Activated T-helper 9 cell treated with anti-CD3 and anti-CD28 coated beads, Interleukin-2, amount 50 U/mL, for 16 hours (primary cell): ENCODE measurements at places on chromosomes 16 and 17.

DNA sequence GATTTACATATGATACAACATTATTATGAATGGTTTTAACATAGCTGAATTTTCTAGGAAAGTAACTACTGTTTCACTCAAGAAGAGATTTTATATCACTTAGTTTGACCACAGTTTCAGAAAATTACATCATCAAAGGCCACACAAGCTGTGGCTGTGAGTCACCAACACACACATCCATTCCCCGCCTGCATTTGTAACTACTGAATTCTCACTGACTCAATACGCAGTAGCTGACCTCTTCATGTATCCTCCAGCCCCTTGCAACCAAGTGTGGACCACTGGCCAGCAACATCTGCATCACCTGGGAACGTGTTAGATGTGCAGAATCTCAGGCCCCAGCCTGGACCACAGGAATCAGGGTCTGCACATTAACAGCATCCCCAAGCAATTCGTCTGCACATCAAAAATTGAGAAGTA, 197.6 kb downstream of the XYLT1 start:
- DNase-seq: peak; percentile 13

DNA sequence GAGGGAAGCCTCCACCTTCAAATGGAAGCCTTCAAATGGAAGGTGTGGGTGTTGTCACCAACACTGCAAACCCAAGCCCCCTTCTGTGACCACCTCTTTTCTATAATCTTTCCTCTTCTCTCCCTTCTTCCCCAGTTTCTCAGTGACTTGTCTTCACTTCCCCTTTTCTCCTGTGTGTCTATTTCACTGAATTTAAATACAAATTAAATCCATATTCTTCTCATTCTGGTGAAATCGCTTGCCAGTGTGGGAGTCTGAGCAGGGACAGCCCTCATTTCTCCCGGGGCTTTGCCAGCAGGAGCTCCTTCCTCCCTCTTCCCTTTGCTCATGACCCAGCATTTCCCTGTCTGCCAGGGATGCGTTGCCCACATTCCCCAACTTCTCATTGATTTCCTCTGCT, 6.4 kb upstream of the ITGAX start:
- no peak for DNase-seq

GRCh38 chr16:71407731-71408130, 34.1 kb downstream of the TLE7 start:
- no peak for DNase-seq

- no peak for DNase-seq
These were observed 221.5 kb downstream of the ZNF423 start for GRCh38 chr16:49634235-49635008.

- no peak for DNase-seq
These were observed 6.5 kb upstream of the NPIPB7 start for GRCh38 chr16:28478506-28479180.

- DNase-seq: no peak
These were observed 13.8 kb upstream of the C16orf87 start for GRCh38 chr16:46844771-46845170.

- no peak for DNase-seq
These were observed 95.6 kb downstream of the PGS1 start for GRCh38 chr17:78473951-78474613.

DNA sequence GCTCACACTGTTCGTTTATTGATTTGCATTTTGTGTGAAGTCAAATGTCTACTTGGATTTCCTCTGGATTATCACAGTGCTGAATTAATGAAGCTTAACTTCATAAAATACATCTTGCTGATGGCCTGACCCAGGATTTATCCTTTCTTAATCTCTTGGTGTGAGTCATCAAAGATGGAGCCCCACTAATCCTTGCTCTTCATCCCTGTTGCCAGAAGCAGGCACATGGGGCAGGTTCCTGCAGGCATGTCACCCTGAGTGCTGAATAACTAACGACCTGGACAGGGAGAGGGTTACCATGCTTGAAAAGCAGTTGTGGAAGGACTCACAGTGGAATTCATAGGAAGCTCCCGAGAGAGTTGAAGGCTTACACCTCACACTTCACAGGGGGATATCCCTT, 56.0 kb upstream of the FA2H start:
- DNase-seq: no peak

- DNase-seq: no peak
These were observed 18.0 kb downstream of the CA5A start for GRCh38 chr16:87918338-87918737.

DNA sequence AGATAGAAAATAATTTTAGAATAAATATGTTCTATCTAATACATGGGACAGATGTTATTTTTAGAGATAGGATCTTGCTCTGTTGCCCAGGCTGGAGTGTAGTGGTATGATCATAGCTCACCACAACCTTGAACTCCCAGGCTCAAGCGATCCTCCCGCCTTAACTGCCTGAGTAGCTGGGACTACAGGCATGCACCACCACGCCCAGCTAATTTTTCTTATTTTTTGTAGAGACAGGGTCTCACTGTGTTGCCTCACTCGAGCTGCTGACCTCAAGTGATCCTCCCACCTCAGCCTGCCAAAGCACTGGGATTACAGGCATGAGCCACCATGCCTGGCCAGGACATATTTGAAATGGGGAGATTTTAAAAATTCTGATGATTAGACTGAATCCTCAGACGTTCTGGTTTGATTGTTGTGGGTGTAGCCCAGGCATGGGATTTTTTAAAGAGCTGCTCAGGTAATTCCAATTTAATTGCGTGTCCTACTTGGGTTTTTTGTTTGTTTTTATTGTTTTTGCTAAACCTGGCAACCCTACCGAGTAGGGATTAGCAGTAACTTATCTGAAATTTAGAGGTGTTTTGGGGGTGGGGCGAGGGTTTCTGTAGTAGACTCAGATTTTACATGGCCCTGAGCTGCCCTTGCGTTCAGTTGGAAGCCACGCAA, 142.9 kb downstream of the RAB11FIP4 start:
- no peak for DNase-seq

- DNase-seq: no peak
These were observed 411.0 kb downstream of the CPPED1 start for GRCh38 chr16:12392585-12393091.

DNA sequence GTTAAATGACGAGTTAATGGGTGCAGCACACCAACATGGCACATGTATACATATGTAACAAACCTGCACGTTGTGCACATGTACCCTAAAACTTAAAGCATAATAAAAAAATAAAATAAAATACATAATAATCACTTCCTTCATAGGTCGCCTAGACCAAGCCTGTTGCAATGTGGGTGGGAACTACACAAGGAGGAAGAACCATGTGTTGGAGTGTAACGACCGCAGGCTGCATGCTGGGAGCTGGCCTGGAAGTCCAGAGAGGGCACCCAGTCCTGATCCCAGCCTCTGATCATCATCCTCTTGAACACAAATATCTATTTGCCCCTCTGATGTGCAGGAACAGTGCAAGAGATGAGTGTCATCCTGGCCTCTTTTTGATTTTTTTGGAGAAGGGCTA, 224.7 kb upstream of the ASIC2 start:
- DNase-seq: no peak

- DNase-seq: no peak
These were observed 20.7 kb downstream of the RNF112 start for GRCh38 chr17:19431691-19432090.

- DNase-seq: peak; percentile 15
These were observed 51.8 kb downstream of the SMPD3 start for GRCh38 chr16:68396481-68396880.

- DNase-seq: peak; percentile 9
These were observed 23.1 kb downstream of the STAT3 start for GRCh38 chr17:42365136-42365535.

- DNase-seq: no peak
These were observed 7.1 kb downstream of the GLYR1 start for GRCh38 chr16:4839942-4840341.

DNA sequence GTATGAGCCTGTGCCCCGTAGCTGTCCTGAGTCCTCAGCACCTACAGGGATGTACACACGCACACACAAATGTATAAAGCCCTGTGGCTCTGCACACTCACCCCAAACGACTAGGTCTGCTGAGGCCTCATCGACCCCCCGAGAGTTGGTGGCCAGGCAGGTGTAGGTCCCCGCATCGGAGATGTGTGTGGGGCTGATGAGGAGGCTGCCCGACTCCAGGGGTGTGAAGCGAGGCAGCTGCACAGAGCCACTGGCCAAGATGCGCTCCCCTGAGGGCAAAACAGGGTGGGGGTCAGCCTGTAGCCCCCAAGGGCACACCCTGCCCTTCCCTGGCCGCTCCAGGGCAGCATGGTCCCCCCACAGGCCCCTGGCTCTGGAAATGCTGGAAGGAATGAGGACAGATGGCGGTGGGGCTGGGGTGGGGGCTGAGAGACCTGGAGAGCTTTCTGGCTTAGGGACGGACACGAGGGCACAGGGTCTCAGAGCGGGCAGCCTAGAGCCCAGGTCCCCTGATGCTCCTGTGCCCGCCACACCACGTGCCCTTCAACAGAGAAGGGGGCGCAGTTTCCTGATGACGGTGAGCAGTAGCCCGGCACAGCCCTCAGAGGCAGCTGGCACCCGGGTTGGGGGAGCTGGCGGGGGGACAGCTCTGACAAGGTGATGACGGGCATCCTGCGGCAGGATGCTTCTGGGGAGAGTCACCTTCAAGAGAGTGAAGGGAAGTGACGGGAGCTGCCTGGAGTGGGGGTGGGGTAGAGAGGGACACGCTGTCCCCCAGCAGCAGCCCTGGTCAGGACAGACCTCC, 119.8 kb upstream of the CDC42EP4 start:
- DNase-seq: no peak

- no peak for DNase-seq
These were observed 25.7 kb upstream of the SLC39A11 start for GRCh38 chr17:73118139-73118538.

DNA sequence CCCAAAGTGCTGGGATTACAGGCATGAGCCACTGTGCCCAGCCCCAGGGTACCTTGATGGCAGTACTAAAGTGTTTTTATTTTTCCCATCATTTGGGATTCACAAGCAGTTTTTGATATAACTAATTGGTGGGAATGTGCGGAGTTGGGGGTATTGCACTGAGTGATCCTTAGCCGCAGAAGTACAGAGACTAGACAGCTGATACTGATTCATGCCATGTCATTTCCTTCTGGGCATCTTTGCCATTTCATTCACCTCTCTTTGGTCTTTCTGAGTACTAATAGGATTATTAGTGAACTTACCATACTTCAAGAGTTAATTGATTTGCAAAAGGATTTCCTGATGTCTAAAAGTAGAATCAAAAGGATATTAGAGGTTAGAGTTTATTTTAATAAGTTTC, 9.7 kb downstream of the NMT1 start:
- DNase-seq: no peak

GRCh38 chr16:85651629-85652430, 36.9 kb downstream of the GINS2 start:
- no peak for DNase-seq
